Naive thymus-derived CD4-positive, alpha-beta T cell (primary cell): ENCODE measurements at places on chromosomes 4 and X.

GRCh38 chrX:37802028-37802427 lies 22.2 kb downstream of the CYBB start:
- no peak for DNase-seq

- DNase-seq: no peak
These were observed 132.3 kb downstream of the ZNF330 start for GRCh38 chr4:141352909-141353525.

- no peak for DNase-seq
These were observed 464.9 kb downstream of the GRXCR1 start for GRCh38 chr4:43357252-43357974.

- no peak for DNase-seq
These were observed 281.0 kb downstream of the RAB28 start for GRCh38 chr4:13203101-13203500.

DNA sequence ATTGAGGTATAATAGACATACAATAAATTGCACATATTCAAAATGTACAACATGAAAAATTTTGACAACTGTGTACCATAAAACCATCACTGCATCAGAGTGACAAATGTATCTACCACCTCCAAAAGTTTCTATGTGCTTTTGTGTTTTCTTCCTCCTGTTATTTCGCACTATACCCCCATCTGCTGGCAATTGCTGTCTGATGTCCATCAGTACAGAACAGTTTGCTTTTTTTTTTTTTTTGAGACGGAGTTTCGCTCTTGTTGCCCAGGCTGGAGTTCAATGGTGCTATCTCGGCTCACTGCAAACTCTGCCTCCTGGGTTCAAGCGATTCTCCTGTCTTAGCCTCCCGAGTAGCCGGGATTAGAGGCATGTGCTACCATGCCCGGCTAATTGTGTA lies 154.3 kb upstream of the GIMD1 start:
- DNase-seq: no peak

GRCh38 chr4:4794421-4794820 lies 65.0 kb upstream of the MSX1 start:
- no peak for DNase-seq

DNA sequence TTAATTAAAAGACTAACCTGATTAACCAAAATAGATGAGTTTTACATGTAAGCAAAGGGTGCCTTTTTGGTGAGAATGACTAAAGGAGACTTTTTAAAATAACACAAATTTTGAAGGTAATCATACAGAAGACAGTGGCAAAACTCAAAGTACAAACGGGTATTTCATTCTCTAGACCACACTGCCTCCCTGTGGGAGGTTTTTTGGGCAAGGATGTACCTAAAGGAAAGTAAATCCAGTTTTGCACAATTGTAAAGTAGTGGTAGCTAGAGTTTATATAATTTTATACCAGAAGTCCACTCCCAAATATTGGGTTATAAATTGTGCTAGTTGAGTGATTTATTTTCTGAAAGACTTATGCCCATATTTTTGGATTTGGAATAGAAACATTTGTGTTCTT lies 201.0 kb downstream of the PAPSS1 start:
- DNase-seq: no peak

DNA sequence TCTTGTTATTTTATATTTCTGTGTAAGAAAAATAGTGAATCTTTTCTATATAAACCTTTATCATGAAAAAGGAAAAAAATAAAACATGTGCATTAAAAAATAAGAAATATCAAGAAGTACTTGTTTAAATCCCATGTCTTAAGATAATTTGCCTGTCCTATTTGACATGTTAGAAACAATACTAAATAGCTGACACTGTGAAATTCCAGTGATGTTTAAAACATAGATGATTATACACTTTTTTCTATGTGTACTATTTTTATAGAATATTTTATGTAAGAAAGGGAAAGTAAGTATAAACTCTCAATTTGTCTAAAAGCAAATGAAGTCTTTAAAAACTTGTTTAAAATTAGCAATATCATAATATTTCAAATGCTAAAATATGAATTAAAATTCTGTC lies 543.2 kb upstream of the ATOH1 start:
- DNase-seq: no peak

DNA sequence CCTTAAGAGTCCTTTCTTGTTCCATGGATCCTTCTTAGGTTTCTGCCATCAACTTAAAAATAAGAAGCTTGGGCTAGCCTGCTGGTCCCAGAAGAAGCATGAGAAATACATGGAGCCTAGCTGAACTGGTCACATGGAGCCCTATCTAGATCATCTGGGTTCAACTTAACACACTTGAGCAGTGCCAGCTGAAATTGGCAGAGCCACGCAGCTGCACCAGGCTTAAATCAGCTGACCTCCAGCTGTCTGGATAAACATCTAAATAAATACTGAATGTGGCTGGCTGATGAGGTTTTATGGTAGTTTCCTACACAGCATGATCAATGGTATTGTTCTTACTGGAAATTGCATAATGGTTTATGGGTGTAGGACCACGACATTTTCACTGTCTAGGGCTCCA lies 598.4 kb upstream of the FAM241A start:
- no peak for DNase-seq

DNA sequence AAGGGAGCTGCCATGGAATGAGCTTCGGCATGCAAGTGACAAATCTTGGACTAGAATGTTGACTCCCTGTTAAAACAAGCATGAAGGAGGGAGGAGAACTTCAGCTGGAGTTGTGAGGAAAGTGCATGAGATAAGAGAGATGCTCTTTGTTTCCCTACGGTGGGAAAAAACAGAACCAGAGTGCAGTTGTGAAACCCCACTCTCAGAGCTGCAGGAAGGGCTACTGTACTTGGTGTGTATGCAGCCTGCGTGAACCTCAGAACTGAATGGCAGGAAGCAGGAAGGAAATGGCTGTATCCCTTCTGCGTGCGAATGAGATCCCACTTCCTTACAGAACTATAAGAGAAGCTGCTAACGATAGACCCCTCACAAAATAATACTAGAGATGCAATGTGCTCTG lies 57.2 kb downstream of the EGF start:
- no peak for DNase-seq

DNA sequence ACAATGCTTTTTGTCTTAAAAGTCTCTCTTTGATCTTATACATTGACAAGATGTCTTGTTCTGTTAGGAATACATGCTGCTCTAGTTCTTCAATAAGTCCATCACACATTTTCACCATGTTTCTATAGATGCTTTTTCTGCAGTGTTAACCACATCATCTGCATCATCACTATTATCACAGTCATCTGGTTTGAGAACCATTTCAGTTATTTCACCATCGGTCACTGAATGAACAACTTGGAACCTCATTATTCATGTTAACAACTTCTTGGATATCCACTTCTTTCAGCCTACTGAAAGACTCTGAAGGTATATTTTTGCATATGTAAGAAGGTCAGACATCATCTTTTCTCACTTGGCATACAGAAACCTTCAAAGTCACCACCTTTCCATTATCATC lies 975.2 kb downstream of the STIM2 start:
- DNase-seq: no peak
